ENCODE measurements at places on chromosomes 11 and 22.

DNA sequence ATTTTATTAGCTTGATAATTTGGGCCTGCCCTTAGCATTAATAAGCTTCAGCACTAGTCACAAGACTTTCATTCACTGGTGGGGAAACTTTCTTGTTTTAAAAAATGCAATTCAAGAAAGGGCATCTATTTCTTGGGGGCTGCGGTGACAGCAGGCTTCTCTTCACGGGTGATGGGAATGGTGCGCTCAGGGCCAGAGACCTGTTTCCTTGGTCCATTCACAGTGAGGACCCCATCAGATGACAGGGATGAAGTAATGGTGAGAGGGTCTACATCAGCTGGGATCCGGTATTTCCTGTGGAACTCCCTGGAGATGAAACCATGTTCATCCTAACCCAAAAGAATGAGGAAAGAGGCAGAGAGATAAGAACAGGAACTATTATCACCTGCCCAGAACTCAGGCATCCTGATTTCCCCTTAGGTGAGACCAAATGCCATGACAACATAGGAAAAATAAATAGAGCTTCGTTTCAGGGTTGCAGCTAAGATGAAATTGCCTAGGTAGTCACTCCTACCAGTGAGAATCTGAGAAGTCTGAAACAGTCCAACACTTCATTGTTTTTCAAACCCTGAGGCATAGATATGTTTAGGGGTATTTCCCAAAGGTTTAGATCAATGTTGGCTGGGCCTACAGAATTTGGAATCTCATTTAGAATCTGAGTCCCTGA, 2.8 kb downstream of the CRYAB start:
- no peak for DNase-seq

- DNase-seq, result no peak
These were observed 39.4 kb downstream of the PC start for GRCh38 chr11:66918741-66919140.

- DNase-seq, result no peak
These were observed 27.8 kb upstream of the CCDC86 start for GRCh38 chr11:60814112-60814511.

GRCh38 chr11:76234021-76234415, 27.7 kb upstream of the WNT11 start:
- no peak for DNase-seq

DNA sequence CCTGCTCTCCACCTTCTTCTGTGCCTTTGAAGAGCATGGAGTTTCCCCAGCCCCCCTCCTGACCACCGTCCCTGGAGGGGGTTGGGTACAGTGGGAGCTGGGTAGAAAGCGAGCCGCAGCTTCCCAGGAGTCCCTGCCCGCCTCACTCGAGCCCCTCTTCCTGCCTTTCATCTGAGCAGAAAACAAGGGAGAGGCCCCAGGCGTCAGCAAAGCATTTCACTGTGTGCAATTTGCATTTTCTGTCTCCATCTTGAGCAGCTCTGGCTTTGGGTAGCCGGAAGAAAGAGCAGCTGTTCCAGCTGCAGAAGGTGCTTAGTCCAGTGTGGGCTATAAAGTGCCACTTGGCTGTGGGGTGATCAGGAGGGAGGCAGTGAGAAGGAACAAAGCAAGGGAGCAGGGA, 229.7 kb downstream of the CEP164 start:
- DNase-seq, result no peak

GRCh38 chr11:36376009-36376887, 80.2 kb downstream of the PRR5L start:
- DNase-seq, result no peak

DNA sequence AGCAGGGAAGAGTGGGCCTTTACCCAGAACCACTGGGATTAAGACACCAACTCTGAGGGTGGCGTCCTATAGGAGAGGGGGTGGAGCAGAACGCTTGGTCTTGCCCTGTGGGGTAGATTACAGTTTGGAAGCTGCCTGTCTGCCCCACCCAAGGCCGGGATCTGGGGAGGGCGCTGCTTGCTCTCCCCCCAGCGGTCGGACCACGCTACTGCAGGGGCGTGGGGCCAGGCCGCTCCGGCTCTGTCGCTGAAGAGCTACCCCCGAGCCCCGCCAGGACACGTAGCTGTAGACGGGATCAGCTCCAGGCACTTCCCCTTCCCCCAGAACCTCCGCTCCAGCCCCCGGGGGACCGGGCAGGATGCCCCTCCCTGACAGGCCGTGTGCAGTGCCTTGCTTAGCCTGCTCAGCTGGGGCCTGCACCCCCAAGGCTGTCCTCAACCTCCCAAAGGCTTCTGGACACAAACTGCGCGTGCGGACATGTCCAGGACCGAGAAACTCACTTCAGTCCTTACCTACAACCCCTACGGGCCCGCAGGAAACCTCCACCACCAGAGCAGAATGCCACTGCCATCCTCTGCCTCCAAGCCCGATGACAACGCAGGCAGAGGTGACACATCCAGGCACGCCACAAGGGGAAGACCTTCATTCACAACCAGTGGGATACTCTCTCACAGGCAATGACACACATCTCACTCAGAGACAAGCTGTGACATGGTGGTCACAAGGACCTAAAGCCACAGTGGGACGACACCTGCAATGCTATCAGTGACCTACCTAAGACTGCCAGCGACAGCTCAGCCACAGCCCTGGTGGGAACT, 3.6 kb downstream of the AHNAK start:
- DNase-seq, result no peak

DNA sequence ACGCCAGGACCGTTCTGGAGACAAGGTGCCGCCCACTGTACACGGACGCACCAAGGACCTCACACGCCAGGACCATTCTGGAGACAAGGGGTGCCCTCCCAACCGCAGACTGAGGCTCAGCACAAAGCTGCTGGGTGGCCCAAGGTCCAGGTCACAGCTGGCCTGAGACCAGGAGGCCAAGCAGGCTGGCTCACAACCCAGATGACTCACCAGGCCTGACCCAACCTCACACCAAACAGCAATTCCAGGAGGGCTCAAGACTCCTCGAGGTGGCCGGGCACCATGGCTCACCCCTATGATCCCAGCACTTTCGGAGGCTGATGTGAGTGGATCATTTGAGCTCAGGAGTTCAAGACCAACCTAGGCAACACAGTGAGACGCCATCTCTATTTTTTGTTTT, 14.8 kb downstream of the BRD1 start:
- no peak for DNase-seq

- DNase-seq, result peak; percentile 38
These were observed 18.2 kb downstream of the IFT27 start for GRCh38 chr22:36757668-36758211.

DNA sequence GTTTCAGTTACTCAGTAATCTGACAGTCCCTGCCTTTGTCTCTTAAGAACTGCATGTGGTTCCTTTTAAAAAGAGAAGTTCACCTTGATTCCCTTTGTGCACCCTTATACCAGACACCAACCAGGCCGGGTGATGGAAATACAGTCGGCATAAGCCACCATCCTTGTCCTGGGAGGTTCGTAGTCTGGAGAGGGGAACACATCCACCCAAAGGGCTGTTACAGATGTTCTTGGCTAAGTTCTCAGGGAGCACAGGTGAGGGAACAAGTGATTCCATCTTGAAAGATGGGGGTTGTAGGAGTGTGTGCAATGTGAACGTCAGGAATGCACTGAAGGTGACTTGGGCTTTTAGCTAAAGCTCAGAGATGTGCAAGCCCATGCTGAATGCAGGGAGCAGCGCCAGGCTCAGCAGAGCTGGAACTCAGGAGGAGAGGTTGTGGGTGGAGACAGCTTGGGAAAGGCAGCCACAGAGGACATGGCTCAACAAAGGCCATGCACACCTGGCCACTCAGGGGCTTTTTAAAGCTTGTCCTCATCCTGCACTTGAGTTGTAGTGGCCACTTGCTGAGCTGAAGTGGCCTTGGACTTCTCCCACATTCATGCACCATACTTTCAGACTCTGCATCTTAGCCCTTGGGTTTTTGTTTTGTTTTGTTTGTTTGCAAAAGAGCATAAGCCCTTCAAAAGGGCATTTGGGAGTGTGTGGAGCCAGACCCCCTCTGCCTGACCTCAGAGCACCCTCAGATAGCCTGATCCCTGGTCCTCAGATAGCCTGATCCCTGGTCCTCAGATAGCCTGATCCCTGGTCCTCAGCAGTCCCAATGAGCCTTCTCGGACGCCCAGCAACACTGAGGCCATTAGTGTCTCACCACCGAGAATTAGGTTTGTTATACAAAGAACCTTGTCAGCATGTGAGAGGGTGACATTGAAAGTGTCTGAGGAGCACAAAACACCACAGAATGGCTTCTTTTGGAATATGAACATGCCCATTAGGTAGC, 12.7 kb upstream of the TMA7B start:
- no peak for DNase-seq

DNA sequence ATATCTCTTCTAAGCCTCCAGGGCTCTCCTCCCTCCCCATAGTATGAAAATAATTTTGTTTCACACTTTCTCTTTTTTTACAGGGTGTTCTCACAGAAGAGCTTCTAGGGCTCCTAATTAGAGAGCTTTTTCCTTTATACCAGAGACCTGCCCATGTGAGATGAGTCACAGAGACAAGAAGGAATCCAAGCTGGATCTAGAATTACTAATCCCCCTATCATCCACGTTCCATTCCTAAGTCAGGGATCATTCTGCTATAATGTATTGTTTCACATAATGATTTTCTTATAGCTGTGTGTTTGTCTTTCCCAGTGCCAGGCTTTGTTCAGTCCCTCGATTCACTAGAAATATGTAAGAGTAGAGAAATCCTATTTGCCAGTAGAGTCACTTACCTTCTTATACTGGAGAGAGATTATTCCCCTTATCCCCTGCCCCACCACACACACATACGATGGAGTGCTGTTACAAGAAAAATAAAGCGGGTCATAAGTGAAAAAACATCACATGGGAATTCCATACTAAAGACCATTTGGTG, 778.3 kb upstream of the LRRC4C start:
- no peak for DNase-seq

DNA sequence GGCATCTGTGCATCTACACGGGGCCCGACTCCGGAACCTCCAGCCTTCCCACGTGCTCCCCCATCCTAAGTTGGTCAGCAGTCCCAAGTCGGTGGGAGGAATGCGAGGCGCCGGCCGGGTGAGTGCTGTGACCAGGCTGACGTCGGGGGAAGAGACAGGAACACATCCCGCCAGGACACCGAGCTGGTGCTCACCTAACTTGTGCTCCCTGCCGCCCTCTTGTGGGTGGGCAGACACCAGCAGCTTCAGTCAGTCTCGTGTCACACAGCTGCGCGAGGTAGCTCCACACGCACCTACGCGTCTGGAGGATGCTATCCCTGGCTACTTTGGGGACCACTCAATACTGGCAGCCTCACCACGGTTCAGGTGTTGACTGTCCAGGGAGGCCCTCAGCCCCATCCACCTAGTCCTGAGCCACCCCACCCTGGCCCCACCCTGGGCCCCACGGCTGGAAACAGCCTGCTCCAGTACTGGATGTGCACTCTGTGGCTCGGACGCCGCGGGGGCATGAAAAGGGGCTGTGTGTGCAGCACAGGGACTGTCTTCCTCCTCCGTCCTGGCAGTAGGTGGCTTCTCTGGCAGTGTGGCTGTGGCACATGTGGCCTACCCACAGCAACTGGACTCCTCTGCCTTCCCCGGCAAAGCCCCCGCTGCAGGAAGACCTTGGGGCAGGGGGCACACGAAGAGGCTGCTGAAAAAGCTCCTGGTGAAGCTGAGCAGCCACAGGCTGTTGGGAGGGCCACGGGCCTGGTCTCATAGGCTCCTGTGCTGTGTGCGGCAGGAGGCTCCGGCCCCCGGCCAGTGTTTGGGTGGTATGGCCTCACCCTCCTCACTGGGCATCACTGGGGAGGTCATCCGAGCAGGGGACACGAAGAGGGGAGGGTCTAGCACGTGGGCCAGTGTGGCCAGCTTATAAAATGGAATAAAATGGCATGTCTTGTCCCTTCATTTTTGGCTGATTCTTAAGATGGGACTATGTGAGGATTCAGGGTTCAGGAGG, 11.2 kb upstream of the BID start:
- DNase-seq, result peak; percentile 19

DNA sequence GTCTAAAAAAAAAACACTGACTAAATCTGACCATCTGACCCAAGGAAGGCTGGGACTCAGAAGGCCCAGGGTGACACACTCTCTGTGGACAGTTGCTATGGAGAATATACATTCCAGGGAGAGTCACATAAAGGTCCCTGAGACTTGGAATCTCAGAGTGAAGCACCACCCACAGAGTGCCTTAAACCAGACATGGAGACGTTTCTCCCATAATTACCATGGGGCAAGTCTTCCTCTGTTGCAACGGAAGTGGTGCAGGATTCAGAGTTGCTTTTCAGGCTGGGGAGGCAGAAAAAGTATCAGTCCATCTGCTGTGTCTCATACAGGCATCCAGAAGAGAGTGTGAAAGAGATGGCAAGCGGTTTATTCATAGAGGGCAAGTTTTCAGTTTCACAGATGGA, 58.7 kb upstream of the SLN start:
- DNase-seq, result no peak

GRCh38 chr11:121634889-121635288, 182.1 kb upstream of the SORL1-AS1 start:
- DNase-seq, result no peak

DNA sequence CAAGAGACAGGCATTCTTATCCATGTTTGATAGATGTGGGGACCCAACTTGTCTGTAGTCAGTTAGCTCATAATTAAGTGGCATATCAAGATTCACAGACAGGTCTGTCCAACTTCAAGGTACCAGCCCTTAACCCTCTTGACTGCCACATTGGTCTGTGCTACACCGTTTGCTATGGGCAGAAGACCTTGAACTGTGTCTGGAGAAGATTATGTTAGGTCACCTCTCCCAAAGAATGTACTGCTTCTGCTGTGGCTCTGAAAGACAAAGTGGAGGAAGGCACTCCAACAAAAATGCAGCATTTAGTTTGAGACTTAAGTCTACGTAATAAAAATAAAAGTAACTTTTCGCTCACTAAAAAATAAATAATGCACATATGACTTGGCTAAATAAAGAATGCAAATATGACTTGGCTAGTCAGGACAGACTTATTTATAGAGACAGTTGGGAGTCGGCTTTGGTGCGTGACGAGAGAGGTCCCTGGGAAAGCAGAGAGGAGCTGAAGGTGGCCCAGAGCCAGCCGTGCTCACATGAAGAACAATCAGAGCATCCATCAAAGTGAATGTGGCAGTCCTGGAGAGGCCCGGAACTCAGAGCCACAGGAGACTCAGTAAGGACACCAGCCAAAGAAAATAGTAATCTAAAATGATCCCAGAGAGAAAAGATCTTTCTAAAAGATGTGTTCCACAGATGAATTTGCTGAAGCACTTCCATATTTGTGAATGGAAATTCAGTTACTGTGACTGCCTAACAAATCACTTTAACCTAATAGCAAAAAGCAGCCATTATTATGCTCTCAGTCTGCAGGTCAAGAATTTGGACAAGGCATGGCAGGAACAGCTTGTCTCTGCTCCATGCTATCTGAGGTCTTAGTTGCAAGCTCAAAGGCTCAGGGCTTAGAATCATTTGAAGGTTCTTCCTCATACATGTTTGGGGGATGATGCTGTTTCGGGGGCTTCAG, 35.0 kb downstream of the CWC15 start:
- DNase-seq, result no peak

- DNase-seq, result no peak
These were observed 500 bp upstream of the ADSL start for GRCh38 chr22:40345815-40346184.

GRCh38 chr11:81245791-81246190, 1487.9 kb downstream of the FAM181B start:
- no peak for DNase-seq

- no peak for DNase-seq
These were observed 80.3 kb downstream of the TNRC6B start for GRCh38 chr22:40258017-40258416.

GRCh38 chr11:65524014-65524740, 706 bp upstream of the SCYL1 start:
- DNase-seq, result no peak

GRCh38 chr11:81913793-81914192, 819.9 kb downstream of the FAM181B start:
- DNase-seq, result no peak
